AG08396 (cell line): ENCODE measurements at places on chromosomes 1 and 21.

- DNase-seq = no peak
Observed at GRCh38 chr21:45533846-45534635, 8.2 kb downstream of the SLC19A1 start.

DNA sequence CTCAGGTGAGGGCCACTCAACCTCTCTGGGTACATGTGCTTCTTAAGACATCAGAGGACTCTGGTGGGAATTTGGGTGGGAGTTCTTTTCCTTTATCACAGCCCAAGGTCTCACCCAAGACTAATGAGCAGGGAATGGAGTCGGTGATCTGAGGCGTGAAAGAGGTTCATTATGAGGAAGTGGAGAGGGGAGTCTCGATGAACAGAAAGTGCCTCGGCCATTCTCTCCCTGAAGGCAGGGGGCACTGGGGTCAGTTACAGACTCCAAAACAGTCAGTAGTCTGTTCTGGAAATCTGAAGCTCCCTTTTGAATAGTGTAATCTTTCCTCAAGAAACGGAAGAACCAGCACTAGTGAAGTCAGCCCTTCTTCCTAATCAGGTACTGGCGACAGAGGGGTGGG lies 36.2 kb downstream of the HSD3B2 start:
- DNase-seq = no peak

GRCh38 chr1:87204921-87205320 lies 123.8 kb upstream of the LMO4 start:
- DNase-seq = no peak

DNA sequence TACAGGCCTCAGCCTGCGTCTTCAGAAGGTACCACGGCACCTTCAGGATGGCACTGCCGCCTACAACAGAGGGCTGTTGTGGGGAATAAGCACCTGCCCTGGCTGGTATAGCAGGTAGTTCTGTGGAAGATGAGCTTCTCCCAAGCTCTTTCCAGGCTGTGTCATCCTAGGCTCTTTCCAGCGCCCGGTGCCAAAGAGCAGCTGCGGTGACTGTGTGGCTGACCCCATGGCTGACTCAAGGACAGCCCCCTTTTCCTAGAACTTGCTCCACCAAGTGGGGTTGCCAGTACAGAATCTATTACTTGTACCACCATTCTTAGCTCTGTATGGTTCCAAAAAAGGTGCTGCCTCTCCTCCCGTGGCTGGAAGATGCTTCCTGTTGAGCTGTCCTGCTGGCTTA lies 21.9 kb upstream of the EVA1B start:
- DNase-seq = no peak

- no peak for DNase-seq
Observed at GRCh38 chr1:37169743-37170275, 135.5 kb upstream of the GRIK3 start.

- DNase-seq = no peak
Observed at GRCh38 chr1:91863498-91863897, 22.5 kb downstream of the TGFBR3 start.

DNA sequence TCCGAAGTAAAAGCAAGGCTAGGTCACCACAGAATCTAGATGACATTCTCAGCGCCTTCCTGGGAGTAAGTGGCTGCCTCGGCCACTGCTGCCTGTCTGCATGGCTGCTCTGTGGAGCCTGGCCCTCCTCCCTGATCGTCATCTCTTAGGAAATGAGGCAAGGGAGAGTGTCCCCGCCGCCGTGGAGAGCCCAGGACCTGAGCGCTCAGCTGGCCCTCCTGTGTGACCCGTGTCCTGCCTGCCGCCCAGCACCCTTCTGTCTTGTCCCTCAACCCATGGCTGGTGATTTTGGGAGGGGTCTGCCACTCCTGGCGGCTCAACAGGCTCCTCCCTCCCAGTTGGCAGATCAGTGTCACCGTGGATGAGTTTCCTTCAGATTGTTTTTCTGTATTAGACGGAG lies 156.4 kb upstream of the COL6A1 start:
- DNase-seq = no peak
